ENCODE measurements at places on chromosomes 3 and 15.

- no peak for DNase-seq
These were observed 86.3 kb downstream of the FAM81A start for GRCh38 chr15:59524331-59524731.

- DNase-seq, result no peak
These were observed 11.9 kb downstream of the KCNAB1 start for GRCh38 chr3:156132313-156132712.

DNA sequence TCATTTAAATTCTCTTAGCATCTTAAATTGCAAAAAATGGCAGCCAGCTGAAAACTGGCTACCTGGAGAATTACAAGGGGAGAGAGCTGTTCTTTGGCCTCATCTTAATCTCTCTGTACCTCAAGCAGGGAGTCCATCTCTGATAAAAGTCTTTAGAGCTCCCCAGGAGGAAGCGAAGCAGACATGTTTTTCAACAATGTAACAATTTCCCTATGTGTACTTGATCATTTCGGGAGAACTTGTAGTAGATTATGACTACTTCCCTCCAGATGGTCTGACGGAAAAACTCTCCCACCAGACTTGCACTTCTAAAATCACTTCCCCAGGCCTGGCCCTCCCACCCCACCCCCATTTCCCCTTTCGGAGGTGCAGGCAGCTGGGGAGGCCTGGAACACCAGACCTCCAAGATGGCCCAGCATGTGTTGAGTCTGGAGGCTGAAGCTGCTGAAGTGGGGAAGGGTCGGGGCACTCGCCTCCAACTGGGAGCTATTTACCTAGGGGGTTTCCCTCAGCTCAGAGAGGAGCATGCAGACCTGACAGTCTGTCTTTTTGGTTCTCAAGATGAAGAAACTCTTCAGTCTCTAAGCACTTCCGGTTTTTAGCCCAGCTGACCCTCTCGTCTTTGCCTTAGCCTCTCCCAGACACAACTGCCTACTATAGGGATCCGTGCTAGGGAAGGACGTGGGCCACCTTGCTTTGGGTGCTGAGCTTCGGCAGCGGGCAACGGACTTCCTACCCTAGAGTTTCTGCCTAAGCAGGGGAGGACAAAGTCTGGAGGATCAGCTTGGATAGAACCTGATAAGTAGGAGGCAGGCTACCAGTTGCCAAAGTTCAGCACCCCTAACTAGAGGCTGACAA lies 164.0 kb upstream of the TBL1XR1 start:
- no peak for DNase-seq

DNA sequence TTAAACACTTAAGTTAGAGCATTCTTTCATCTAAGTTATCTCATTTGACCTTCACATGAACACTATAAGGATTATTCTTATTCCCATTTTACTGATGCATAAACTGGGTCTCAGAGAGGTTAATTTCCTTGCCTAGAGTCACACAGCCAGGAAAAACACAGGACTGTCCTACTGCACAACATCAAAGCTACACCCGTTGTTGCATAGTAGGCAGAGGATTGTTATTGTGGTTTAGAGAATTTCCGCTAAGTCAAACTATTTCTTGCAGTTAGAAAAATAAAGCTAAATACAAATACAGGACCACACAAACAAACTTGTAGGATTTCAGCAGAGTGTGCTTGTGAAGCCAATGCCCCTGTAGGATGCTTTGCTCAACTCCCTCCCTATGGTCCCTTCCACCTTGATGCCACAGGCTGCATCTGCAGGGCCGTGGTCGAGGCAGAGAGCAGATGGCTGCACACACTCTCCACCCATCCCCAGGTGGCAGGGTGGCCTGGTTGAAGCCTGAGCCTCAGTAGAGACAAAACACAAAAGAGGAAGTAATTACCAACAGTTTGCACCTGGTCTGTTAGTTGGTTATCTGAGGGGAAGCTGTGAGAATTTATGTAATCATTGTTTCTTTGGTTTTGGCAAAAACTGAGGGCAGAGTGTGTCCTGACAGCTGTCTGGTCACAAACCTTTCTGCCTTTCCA lies 41.1 kb upstream of the SKOR1 start:
- DNase-seq, result peak; percentile 66
